RWPE1 (cell line): ENCODE measurements at places on chromosomes 2 and 18.

- DNase-seq = no peak
Observed at GRCh38 chr2:8487461-8487932, 194.4 kb upstream of the ID2 start.

- no peak for DNase-seq
Observed at GRCh38 chr18:65659312-65659711, 91.5 kb upstream of the CDH7 start.

DNA sequence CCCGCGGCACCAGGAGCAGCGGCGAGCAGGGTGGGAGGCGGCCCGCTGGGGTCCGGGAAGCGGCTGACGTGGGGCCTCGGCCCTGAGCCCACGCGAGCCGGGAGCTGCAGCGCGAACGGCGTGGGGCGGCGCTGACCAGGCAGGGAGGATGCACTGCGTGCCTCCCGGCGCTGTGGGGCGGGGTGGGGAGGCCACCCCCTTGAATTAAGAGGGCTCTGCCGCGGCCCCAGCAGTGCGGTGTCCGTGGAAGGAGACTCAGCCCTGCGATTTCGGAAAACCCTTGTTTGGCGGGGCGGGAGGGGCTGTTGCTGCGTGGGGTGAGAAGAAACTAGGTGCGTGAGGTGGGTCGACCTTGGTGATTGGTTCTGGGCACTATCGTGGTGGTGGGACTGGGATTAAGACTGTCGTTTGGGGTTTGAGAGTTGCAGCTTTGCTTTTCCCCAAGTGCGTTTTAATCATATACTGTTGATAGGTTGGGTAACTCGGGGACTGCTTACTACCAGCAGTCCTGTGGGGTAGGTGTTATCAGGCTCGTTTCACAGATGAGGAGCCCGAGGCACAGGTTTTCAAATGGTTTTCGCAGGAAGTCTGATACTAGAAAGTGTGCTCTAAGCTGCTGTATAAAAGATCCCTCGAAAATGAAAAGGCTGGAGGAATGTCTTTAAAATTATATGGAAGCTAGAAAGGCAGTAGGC lies 722 bp downstream of the ACSL3 start:
- DNase-seq = no peak

GRCh38 chr2:107742460-107743027 lies 84.1 kb upstream of the RGPD4 start:
- DNase-seq = no peak

GRCh38 chr2:73233932-73234832 lies at the start of gene CCT7:
Gene CCT7 (plus strand): TSS chr2:73234308. CDS start chr2:73234379, 71 bp downstream.
- peak; percentile 82 for DNase-seq

GRCh38 chr2:98242003-98242402 lies 104.3 kb upstream of the CNGA3 start:
- no peak for DNase-seq

DNA sequence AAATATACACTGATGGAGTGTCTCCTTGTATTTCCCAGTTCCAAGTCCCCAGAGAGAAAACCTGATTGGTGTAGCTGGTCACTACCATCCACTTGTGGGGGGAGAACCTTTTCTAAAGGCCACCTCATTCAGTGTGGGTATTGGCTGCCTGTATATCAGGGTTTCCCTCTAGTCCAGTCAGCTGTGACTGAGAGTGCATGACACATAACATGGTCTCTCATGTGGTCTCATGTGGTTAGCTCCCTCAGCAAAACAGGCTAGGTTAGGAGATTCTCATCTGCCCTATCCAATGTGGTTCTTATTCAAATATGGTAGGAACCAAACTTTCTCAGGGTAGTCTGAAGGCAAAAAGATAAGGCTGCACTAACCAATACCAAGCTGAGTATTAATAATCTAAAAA lies 4.1 kb upstream of the GORASP2 start:
- DNase-seq = no peak

GRCh38 chr2:25297738-25298137 lies 44.0 kb downstream of the DNMT3A start:
- DNase-seq = no peak

GRCh38 chr18:26656944-26657536 lies 108.7 kb upstream of the KCTD1 start:
- peak; percentile 59 for DNase-seq

DNA sequence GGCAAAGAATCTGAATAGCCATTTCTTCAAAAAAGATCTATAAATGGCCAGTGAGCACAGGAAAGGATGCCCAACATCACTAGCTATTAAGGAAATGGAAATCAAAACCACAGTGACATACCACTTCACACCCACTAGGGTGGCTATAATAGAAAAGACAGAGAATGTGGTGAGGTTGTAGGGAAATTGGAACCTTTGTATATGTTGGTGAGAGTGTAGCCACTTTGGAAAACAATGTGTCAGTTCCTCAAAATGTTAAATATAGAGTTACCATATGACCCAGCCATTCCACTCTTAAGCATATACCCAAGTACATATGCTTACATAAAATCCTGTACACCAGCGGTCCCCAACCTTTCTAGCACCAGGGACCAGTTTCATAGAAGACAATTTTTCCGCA lies 152.8 kb downstream of the SMAD2 start:
- DNase-seq = no peak

- DNase-seq = no peak
Observed at GRCh38 chr18:3596637-3597384, 146.8 kb downstream of the TGIF1 start.

DNA sequence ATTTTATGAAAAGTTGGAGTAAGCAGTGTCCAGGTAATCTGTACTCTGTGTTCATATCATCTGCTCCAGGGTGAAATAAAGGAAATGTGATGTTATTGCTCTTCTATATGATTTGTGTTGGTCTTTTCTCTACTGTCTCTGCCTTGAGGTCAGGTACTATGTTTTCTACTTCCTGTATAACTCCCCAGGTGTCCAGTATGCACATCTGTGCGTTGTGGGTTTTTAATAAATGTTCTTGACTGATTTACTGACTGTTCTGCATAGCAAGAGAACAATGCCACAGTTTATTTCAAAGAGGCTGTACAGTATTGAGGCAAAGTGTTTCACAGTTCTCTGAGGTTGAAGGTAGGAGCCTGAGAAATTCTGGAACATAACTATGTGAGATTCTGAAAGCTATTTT lies 89.7 kb downstream of the BABAM2 start:
- no peak for DNase-seq

GRCh38 chr2:25445464-25445863 lies 103.7 kb upstream of the DNMT3A start:
- no peak for DNase-seq

GRCh38 chr2:112627060-112628040 lies 18.4 kb upstream of the SLC20A1 start:
- DNase-seq = peak; percentile 84

DNA sequence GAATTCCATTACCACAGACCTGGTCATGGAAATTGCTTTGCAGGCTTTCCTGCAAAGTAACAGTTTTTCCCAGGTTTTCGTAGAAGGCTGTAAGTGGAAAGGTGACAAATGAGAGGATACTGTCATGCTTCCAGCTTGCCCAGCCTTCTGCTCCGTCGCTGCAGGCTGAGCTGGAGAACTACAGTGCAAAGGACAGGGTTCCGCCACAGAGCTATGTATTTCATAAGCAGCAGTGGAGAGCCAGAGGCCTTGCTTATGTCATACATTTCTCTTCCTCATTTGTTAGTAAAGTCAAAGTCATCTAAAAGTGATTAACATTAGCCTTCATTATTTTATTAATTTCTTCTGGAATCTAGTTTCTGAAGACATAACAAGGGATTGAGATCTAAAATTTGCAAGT lies 72.9 kb upstream of the RBM44 start:
- DNase-seq = no peak

DNA sequence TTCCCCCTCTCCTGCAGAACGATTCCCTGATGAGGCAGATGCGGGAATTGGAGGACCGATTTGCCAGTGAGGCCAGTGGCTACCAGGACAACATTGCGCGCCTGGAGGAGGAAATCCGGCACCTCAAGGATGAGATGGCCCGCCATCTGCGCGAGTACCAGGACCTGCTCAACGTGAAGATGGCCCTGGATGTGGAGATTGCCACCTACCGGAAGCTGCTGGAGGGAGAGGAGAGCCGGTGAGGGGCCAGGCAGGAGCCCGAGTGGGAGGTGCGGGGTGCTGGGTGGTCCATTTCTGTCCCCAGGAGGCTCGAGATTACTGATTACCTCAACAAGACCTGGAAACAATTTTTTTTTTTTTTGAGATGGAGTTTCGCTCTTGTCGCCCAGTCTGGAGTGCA lies 3.1 kb downstream of the DES start:
- DNase-seq = no peak
